ENCODE measurements at places on chromosomes 6 and 20.
A peak's percentile ranks its signal among the peaks of the same experiment; 100 is the strongest.

- no peak for DNase-seq
Measured at GRCh38 chr6:77332915-77333623, 130.2 kb downstream of the HTR1B start.

GRCh38 chr6:20875369-20875963 is 341.2 kb downstream of the CDKAL1 start:
- no peak for DNase-seq

DNA sequence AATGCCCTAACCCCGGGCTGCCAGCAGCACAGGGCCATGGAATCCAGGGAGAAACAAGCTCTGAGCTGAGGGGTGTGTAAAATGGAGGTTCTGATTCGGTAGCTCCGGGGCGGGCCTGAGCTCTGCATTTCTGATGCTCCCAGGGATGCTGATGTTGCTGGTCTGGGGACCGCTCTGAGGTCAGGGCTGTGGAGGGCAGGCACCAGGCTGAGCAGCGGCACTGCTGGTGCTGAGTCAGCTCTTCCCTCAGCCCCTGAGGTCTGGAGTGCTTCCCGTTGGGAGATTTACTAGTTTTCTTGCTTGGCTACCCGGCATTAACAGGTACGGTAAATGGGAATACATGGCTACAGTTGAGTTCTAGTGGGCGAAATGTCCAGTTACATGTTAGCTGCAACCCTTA is 18.6 kb upstream of the CST3 start:
- no peak for DNase-seq

DNA sequence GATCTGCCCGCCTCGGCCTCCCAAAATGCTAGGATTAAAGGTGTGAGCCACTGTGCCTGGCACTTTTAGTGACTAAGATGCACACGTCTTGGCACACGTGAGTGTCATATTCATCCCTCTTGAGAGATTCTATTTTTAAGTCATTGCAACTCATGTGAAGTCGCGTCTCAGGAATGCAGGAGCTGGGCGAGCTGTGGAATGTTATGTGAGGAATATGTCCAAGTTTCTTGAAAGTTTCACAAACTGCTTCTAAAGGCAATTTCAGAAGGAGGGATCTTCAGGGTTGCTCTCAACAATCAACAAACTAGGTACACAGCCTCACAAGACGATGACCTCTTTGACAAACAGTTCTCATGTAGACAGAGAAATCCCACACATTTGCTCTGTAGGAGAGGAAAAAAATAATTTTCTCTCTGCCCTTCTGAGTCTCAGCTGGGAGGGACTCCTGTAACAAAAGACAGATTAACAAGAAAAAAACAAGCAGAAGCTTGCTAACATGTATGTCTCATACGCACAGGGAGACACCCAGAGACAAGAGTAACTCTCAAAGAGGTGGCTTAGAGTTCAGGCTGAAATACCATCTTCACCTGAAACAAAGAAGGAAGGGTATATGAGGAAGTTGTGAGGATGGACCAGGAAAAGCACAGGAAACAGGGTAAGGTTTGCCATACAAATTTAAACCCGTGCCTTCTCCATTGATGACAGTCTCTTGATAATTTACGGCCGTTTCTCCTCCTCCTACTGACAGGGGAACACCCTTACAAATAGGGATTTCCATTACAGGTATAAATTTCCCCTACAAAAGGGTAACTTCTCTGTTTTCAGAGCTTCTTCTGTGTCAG is 45.3 kb upstream of the FAM50B start:
- DNase-seq = no peak

GRCh38 chr20:30489614-30490003 is 767.9 kb upstream of the DEFB115 start:
- DNase-seq = no peak

DNA sequence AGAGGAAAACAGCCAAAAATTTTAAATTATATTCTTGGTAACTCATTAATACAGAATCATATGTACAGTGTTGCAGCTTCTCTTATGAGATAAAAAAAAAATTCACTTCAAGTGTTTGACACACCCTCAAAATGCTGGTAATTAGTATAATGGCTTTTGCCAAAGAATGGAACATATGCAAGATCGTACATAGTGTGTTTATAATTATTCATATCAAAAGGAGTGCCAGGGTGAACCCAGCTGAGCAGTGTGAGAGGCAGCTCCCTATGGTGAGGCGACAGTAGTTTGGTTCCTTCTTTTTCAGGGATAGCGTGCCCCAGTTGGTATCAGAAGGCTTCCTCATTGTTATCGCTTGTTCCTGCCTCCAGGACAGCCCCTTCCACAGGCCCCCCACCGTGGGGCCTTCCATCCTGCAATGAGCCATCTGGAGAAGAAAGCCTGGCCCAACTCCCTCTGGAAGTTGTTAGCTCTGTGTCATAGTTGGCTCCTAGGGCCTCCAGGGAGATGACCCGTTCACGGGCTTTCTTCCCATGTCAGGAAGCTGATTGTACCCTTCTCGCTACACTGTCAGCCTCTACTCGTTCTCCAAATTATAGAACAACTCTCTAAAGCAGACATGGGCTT is 150.7 kb downstream of the FRK start:
- DNase-seq = no peak

DNA sequence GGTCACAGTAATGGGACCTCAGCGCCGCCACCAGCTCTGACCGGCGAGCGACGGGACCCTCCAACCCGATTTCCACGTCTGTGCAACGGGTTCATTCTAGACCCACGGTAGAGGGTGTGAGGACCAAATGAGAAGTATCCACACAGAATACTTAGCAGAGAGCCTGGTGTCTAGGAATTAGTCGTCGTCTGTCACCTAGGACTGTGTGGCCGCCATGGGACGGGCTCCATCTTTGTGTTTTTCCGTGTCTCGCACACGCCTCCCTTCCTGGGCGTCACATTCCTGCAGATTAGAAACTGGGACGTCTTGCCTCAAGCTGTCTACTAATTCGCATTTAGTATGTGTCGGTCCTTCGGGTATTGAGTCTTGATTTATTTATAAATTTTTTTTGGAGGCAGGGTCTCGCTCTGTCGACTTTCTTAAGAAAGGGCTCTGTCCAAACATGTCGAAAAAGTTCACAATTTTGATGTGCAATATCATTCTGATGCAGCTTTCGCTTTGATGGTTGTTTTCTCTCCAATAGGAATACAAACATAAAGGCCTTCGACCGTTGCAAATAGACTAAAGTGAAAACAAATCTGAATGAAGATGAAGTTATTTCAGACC is 563 bp downstream of the MGME1 start:
- peak; percentile 32 for DNase-seq

GRCh38 chr6:8865451-8865850 is 430.1 kb upstream of the SLC35B3 start:
- no peak for DNase-seq

DNA sequence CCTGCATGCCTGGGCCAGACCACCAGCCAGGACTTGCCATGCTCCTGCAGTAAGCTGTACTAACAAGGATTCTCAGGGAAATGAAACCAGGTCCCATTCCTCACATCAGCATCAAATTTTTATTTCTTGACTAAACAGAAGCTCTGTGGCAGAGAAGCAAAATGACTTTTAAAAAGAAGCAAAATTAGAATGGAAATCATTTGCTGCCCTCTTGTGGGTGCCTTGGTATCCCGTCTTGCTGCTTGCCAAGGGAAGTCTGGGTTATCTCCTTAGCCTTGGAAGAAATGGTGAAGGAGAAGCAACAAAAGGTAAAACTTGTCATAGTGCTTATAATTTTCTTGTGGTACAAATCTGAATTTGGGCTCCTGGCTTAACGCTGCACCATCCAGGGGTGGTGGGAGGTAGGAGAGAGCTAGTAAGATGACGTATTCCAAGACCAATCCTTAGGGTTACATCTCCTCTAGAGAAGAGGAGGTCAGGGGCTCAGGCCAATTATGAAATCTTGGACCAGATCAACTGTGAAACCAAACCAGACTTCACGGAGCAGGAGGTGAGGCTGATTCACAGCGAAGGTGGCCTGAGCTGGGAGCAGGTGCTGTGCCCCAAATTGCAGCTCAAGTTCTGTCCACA is 107.5 kb downstream of the FAXC start:
- DNase-seq = no peak

DNA sequence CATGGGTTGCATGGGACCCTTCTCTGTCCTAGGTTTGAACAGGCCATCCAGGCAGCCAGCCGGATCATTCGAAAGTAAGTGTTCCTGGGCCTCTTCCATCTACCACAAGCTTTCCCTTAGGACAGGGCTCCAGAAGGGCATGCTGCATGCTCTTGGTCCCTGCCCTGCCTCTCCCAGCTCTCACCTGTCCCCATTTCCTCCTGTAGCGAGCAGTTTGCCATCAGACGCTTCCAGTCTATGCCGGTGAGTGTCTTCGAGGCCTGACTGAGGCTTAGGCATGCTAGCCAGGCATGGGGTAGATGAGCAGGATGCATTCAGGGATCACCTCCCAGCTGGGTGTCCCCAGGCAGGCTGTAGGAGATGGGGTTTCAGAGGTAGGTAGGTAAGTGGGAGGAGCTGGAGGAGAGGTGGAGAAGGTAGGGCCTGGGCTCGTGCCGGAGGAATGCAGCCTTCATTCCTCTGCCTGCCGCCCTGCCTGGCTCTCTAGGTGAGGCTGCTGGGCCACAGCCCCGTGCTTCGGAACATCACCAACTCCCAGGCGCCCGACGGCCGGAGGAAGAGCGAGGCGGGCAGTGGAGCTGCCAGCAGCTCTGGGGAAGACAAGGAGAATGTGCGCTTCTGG is 4.3 kb downstream of the CDC25B start:
- no peak for DNase-seq

- no peak for DNase-seq
Measured at GRCh38 chr20:2421247-2421646, 40.5 kb downstream of the TGM6 start.

- no peak for DNase-seq
Measured at GRCh38 chr20:56932575-56933330, 303.6 kb downstream of the TFAP2C start.

- DNase-seq = no peak
Measured at GRCh38 chr6:13091192-13091591, 237.1 kb downstream of the TBC1D7 start.

DNA sequence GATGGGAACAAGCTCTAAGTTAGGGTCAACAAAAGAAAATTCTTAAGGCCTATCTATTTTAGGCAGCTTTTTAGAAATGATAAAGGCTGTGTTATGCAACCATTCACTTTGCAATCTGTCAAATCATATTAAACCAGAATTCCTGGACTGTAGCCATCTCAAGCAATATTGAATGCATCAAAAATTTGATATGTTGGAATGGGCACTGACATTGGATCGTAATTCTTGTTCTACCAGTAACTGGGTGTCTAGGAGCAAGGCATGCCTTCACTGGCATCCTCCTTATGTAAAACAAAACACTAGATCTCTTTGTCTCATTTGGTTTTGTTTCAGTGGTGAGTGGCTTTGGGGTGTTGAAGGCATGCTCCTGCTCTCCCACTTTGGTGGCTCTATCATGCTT is 145.6 kb downstream of the JARID2 start:
- DNase-seq = no peak

DNA sequence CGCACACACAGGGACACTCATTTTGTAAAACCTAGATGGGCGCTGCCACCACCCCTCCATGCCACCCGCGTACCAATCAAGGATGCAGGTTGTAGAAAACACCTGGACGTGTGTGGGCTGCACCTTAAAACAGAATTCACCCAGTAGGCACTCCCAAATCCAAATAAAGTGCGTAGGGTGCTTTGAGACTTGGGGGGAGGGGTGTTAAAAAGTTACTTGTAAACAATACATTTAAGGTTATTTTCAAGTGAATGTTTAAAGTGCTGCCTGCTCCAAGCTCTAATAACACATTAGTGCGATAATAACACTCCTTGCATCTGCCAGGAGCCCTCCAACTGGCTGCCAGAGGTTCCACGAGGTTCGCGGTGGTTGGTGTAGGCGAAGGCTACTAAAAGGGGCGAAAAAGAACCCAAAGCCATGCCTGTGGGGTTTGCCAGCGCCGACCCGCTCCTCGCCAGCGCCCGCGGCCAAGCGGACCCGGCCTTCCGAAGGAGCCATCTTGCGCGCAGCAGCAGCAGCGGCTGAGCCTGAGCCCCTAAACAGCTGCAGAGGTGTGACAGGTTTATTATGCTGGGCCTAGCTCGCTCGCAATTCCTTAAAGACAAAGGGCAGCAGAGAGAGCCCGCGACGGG is 11.5 kb downstream of the FOXC1 start:
- DNase-seq = no peak

DNA sequence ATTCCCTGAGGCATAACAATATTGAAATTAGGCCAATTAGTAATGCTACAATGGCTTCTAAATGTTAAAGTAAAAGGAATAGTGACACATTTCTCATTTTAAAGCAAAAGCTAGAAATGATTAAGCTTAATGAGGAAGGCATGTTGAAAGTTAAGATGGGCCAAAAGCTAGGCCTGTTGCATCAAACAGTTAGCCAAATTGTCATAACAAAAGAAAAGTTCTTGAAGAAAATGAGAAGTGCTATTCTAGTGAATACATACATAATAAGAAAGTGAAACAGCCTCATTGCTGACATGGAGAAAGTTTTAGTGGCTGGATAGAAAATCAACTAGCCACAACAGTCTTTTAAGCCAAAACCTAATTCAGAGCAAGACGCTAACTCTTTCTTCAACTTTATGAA is 12.9 kb downstream of the OR2A4 start:
- DNase-seq = no peak

GRCh38 chr6:143429970-143430369 is 20.5 kb downstream of the ADAT2 start:
- no peak for DNase-seq

DNA sequence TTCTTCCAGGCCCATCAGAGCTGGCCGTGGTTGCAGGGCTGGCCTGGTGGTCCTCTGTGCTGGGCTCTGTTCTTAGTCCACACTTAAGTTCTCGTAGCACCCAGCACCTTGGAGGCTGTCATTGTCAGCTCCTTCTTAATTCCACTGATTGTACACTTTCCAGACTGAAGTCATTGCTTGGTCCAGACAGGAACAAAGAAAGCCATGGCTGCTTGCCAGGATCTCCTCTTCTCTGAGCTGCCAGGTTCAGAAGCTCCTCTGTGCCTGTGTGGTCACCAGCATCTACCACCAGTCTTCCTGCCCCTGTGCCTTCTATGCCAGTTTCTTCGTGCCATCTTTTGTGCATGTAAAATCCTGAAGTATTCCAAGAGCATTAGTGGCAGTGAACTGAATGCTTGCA is 39.5 kb upstream of the PCMTD2 start:
- DNase-seq = no peak

DNA sequence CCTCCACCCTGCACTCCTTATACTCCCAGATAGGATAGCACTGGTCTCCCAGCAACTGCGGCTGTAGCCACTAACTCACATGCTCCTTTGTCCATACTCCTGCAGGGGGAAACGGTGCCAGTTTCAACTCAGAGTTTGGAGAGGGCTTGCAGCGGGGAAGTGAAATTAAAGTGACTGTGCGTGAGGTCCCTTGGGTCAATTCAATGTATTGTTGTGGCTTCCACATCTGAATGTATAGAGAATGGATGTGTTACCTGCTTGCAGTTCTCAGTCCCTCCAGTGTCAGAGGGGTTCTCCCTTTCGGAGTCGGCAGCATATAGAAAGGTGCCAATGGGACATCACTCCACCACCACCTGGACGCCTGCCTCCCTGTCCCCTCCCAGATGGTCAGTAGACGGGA is 93.6 kb upstream of the CNKSR3 start:
- DNase-seq = no peak

- DNase-seq = no peak
Measured at GRCh38 chr20:23027721-23028120, 7.4 kb upstream of the SSTR4 start.
